Breast epithelium (tissue), 4 donors: ENCODE measurements at places on chromosomes 12 and 14.

DNA sequence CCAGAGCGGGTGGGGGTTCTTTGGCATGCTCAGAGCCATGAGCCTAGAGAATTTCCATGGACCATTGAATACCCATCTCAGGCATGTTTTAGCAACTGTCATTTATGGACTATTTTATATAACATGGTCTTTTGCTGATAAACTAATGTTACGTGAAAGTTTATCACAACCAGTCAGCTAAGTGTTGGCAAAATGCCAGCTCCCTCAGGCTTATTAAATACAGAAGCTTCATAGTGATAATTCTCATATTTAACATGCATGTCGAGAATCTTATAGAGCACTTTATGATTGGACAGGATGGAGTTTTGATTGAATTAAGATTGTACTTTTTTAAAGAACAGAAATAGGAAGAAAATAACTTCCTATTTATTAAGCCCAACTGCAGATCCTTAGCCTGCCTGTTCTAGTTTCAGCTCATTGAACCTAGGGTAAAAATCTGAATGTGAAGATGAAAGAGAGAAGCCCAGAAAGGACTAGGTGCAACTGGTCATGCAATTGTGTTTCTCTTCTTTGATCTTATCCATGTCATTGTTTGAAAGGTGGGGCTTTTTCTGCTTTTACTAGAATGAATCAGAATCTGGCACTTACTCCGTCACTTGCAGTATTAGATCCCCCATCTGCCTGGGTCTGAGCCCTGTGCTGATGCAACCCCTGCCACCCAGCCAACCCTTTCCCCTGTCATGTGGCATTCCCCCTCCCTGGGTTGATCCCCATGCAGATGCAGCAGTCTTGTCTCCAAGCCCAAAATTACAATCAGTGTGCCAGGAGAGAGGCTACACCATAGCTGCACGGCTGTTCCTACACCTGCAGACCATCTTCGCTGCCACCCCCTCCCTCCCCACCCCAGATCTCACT, 134.6 kb upstream of the EVL start:
- H3K4me3 ChIP-seq: no peak overlapping the region
- H3K4me1 ChIP-seq: no peaks in the 10 kb centered on the region
- no peak for DNase-seq
- H3K27ac ChIP-seq: no peak overlapping the region

GRCh38 chr12:4203772-4204376, 69.7 kb upstream of the CCND2 start:
- no peak overlapping the region for H3K27ac ChIP-seq
- H3K4me3 ChIP-seq: no peak overlapping the region
- H3K36me3 ChIP-seq: no peaks in the 10 kb centered on the region
- DNase-seq: no peak
- H3K27me3 ChIP-seq: peaks cover 12% of the 10 kb centered on the region

DNA sequence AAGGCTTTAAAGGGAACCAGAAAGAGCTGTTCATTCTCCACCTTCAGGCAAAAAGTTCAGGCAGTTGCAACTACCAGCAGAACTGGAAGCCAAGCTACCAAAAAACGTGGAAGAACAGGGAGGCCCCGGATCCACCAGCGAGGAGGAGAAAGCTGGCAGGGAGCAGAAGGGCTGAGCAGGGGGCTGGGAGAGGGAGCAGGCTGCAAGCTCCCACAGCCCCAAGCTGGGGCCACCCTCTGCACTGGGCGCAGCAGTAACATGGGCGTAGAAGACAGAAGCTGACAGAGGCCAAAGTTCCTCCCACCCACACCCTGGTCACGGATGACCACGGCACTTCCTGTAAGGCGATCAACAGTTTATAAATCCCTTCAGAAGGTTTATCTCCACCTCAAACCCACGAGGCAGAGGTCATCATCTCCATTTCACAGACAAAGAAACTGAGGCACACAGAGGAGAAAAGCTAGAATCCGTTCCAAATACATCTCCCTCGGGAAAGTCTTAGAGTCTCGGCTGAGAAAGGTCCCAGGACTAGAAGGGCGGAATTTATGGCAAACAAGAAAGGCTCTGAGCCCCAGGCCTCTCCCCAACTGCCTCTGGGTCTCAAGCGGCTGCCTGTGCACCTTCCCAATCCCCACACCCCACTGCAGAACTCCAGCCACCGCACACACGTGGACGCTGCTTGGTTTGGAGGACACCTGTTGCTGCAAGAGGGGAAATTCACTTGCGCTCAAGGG, 1.8 kb downstream of the CCDC85C start:
- peak overlapping the region; percentile 39 for H3K27ac ChIP-seq
- H3K4me3 ChIP-seq: peak overlapping the region; percentile 20

- H3K27me3 ChIP-seq: no peaks in the 10 kb centered on the region
- H3K36me3 ChIP-seq: no peaks in the 10 kb centered on the region
- H3K4me3 ChIP-seq: no peak overlapping the region
- DNase-seq: no peak
- H3K4me1 ChIP-seq: no peaks in the 10 kb centered on the region
These were observed 34.7 kb upstream of the PPM1H start for GRCh38 chr12:62969695-62970094.

GRCh38 chr12:92467886-92468285, 234.9 kb upstream of the PLEKHG7 start:
- H3K4me3 ChIP-seq: no peak overlapping the region
- H3K27ac ChIP-seq: no peak overlapping the region
- H3K27me3 ChIP-seq: no peaks in the 10 kb centered on the region
- H3K4me1 ChIP-seq: no peaks in the 10 kb centered on the region

- H3K27ac ChIP-seq: no peak overlapping the region
- H3K27me3 ChIP-seq: no peaks in the 10 kb centered on the region
- no peaks in the 10 kb centered on the region for H3K4me1 ChIP-seq
These were observed 20.4 kb upstream of the FBXO33 start for GRCh38 chr14:39452680-39453079.

DNA sequence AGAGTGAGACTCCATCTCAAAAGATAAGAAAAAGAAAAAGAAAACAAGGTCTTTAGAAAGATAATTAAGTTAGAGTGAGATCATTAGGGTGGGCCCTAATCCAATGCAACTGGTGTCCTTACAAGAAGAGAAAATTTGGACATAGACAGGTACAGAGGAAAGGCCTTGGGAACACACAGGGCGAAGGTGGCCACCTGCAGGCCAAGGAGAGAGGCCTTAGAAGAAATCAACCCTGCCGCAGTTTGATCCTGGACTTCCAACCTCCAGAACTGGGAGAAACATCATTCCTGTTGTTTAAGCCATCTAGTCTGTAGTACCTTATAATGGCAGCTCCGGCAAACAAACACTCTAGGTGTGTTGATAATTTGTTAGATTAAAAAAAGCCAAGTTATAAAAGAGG, 491.9 kb downstream of the MED13L start:
- no peak overlapping the region for H3K4me3 ChIP-seq
- H3K27me3 ChIP-seq: no peaks in the 10 kb centered on the region
- no peaks in the 10 kb centered on the region for H3K4me1 ChIP-seq

GRCh38 chr12:5967645-5968415, 22.8 kb upstream of the ANO2 start:
- H3K4me1 ChIP-seq: no peaks in the 10 kb centered on the region
- H3K27ac ChIP-seq: no peak overlapping the region
- H3K36me3 ChIP-seq: no peaks in the 10 kb centered on the region

GRCh38 chr12:58095002-58095401, 153.6 kb downstream of the ATP23 start:
- no peaks in the 10 kb centered on the region for H3K36me3 ChIP-seq
- H3K4me3 ChIP-seq: no peak overlapping the region

GRCh38 chr14:72099566-72099965, 167.3 kb downstream of the RGS6 start:
- no peaks in the 10 kb centered on the region for H3K4me1 ChIP-seq
- H3K27ac ChIP-seq: no peak overlapping the region
- H3K36me3 ChIP-seq: no peaks in the 10 kb centered on the region
- no peak for DNase-seq
- H3K4me3 ChIP-seq: no peak overlapping the region
